RWPE2 (cell line): ENCODE measurements at places on chromosomes 7 and 10.

- no peak for DNase-seq
These were observed at the start of gene RBP4 for GRCh38 chr10:93601146-93601773. RBP4 (minus strand) TSS chr10:93601235; CDS start chr10:93601028, 207 bp downstream.

- DNase-seq, result no peak
These were observed 31.9 kb downstream of the LCOR start for GRCh38 chr10:96863922-96864543.

GRCh38 chr7:38873433-38873832 lies 35.6 kb downstream of the VPS41 start:
- DNase-seq, result no peak

DNA sequence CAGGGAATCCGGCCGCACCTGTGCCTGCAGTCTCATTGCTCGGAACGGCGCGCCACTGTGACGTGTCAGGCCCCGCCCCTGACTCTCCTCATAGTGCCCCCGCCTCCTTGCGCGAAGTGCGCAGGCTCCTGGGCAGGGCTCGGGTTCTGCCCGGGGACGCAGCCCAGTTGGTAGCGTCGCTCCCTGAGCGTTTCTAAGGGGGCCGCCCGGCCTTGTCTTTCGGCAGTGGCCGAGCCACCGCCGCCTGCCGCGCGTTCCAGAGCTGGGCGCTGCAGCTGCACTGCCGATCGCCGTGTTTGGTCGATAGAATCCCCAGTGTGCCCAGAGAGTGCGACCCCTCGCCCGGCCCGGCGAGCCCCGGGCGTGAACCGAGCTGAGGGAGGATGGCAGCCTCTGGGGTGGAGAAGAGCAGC lies at the start of gene KLHL7:
Gene KLHL7, plus strand, starts transcription at position 142 of the 413 bp plus-strand sequence. Its CDS starts 242 bp downstream, at position 384.
- DNase-seq, result peak; percentile 94

GRCh38 chr10:61140765-61141392 lies 196.9 kb upstream of the RHOBTB1 start:
- DNase-seq, result no peak

DNA sequence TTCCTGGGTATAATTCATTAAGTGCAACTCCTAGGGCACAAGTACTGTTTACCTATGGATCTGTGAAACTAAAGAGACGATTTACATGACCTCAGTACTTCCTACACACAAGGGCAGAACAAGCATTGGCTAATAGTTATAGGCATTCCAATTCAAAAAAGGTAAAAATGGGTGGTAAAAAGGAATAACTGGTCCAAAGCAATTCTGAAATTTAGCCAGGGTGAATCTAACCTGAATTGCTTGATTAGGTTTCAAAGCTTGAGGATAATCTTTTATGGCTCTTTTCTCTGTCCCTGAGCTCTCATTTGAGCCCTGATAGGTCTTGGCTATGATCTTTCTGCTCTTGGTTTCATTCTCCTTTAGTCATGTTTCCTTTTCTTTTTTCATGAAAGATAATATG lies 52.3 kb upstream of the CALCR start:
- DNase-seq, result no peak

GRCh38 chr10:4847561-4848355 lies 21.8 kb downstream of the AKR1E2 start:
- DNase-seq, result no peak

DNA sequence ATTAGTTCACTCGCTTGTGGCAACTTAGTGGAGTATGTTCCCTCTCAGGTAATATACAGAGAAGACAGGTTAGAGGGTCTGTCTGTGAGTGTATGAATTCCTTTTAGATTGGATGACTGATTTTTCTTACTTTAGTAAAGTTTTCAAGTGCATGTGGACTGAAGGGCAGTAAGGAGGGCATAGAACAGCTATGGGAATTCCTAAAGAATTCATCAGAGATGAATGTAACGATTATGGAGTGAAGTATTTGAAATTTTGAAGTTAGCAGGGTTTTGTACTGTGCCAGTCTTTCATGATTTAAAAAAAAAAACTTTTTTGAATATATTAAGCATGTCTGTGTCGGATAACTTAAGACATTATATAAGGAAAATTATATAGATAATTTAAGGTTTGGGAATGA lies 15.5 kb downstream of the MAPK8 start:
- no peak for DNase-seq
